A549 (cell line): ENCODE measurements at places on chromosomes 4 and X.

DNA sequence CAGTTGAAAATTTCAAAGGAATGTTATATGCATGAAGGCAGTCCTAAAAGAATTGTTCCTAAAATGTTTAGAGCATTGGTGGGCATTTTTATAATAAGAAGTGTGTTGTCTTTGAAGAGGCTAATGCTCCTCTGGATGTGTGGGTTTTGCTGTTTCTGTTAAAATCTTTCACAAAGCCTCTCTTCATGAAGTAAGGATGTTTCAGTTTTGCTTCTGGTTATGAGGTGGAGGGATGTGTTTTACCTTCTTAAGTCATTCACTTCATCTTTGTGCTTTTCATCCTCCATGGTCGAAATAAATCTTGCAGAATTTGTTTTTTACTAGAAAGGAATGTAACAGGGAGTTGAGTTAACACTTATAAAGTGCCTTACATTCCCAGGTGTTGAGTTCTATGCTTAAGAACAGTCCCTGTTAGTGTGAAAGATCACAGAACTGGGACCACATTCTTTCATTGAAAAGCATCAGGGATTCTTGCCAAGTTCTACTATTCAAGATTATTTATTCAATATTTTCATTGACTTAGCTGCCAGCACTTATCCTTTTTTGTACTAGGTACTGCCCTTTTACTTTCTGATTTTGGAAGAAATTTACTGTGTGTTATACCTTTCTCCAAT, 21.1 kb downstream of the FHIP1A start:
- no peak for DNase-seq

DNA sequence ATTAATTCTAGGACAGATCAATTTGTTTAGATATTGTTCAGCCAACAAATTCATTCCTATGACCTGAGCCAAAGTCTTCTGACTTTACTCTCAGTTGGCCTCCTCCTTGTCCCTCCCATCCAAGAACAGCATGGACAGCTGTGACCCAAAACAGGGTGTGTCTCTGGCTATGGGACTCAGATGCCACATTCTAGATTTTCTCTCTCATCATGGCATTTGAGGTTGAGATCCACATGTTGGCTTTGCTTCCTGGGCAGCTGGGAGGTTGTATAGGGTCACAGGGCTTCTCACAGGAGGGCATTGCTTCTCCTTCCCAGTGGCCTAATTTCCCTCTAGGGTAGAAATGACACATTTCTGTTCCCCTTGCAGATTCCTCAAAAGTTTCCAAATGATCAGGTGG, 22.6 kb upstream of the EGF start:
- no peak for DNase-seq

DNA sequence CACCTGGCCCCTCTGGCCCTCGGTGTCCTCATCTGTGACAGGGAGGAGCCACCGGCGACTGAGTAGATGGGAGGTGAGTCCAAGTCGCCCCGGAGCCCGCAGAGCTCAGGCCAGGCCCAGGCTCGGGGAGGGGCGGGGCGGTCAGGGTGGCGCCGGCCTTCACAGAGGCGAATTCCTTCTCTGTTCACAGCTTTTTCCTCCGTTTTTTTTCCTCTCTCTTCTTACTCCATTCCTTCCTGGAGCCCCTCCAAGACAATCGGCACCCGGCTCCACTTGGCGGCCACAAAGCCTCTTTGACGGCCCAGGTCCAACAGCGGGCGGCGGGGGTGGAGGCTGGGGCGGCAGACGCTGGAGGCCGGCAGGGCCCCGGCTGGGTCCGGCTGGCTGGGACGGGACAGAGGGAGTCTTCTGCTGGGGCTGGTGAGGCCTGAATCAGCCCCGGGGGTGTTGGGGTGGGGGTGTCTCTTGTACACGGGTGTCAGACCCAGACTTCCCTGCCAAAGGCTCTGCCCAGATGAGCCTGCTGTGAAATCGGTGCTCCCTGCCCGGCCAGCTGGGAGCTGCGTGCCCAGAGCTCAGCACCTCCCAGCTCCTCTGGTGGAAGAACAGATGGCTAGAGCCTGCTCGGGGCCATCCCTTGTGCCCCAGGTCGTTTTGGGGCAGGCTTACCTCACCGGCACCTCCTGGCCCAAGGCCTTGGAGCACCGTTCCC, 22.6 kb downstream of the FGFRL1 start:
- DNase-seq: no peak

- peak; percentile 73 for DNase-seq
Measured at GRCh38 chrX:7147978-7148854, at the start of gene PUDP. TSS of gene PUDP (minus strand) at chrX:7148153. CDS start at chrX:7148113, 40 bp downstream.

GRCh38 chr4:141898346-141898745, 262.0 kb downstream of the IL15 start:
- DNase-seq: no peak

DNA sequence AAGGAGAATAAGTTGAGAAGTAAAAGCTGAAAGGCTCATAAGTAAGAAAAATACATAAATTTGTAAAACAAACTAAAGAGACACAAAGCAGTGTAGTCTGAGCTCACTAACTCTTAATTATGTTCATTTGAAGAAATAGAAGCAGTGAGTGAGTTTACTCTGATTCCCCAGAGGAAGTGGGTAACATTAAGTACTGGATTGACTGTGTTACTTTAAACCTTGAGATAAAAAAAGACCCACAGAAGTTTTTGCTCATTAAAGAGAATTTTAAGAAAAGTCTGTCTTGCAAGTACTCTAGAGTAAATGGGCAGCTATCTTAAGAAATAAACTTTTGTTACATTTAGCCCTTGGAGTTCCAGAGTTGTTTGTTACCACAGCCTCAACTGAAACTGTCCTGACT, 2466.9 kb downstream of the PCDH7 start:
- no peak for DNase-seq

DNA sequence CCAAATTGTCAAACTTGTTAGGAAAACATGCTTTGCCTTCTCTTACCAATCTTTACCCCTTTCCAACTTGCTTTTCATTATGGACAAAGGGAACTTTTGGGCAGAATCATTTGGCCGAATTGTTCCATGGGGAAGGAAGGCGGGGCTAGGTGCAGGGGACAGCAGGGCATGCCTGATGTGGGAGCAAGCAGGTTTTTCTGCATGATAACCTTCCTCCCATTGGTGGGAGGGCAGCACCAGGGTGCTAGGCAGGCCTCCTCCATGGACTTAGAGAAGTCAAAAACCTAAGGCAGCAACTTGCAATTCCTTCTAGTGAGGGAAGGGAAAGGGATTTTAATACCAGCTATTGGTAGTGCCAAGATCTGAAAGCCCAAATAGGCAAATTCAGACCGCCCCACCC, 260.5 kb downstream of the MAPK10 start:
- no peak for DNase-seq

- DNase-seq: no peak
Measured at GRCh38 chr4:125520258-125520990, 205.7 kb downstream of the FAT4 start.

DNA sequence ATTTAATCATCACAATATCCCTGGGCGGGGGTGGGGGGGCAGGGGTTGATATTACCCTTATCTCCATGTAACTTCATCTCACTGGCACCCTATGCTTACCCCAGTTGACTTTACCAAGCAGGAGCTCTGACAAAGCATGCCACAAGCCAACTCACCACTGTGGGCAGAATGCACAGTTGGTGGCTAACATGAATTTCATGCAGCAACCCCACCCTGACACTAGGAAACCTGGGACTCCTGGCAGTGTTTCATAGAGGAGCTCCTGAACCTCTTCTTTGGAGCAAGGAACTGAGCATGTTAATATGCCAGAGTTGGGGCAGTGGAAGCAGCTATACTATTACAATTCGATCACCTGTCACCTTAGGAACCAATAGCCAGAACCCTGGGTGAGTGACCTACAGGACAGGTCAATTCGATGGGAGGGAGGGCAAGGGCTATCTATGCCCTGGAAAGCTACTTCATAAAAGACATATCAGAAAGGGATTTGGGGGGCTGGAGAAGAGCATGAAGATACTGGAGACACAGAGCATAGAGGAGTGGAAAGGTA, 97.2 kb upstream of the ACSL4 start:
- DNase-seq: no peak

GRCh38 chr4:6264225-6264540, 5.5 kb upstream of the WFS1 start:
- no peak for DNase-seq

- no peak for DNase-seq
Measured at GRCh38 chr4:173332963-173333657, 1.0 kb downstream of the HMGB2 start.

GRCh38 chrX:2626750-2627149, 64.3 kb upstream of the CD99 start:
- DNase-seq: no peak

DNA sequence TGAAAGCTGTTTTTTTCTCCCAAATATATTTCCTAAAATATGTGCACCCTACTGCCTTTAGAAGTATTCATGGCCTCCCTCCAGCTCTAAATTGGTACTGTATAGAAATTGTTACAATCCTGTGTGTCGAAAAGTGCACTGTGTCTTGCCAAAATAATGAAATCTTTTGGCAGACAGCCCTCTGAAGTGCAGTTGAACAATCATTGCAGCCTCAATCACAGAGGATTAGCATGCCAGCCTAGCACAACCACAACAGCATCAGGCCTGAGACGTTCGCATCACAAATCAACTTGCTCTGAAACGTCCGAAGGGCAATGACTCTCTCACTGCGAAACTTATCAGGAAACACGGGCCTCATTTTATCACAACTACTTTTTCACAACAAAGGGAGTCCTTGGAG, 99.0 kb downstream of the ANOS1 start:
- DNase-seq: no peak

GRCh38 chr4:26071688-26072087, 157.7 kb downstream of the SMIM20 start:
- no peak for DNase-seq

DNA sequence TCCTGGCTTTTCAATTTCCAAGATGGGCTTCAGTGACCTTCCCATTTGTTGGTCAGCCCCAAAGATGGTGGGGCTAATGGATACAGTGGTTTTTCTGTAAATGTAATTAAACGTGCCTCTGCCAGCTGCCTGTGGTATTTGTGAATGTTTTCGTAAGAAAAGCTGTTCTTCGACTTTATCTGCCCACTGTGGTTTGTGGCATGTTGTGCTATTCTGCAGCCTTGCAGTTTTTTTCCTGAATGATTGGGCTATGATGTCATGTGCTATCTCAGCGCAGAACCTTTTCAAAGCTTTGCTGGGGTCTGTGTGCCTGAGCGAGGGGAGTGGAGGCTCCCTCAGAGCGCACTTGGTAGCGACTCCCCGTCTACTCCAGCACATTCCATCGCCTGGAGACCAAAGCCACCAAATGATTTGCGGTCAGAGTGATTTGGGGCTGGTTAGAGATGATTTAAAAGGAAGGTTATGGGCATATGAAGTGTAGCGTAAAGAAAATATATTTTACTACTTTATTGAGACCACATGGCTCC, 137.5 kb downstream of the PALLD start:
- DNase-seq: no peak
